ENCODE measurements at places on chromosomes 5 and 9.

DNA sequence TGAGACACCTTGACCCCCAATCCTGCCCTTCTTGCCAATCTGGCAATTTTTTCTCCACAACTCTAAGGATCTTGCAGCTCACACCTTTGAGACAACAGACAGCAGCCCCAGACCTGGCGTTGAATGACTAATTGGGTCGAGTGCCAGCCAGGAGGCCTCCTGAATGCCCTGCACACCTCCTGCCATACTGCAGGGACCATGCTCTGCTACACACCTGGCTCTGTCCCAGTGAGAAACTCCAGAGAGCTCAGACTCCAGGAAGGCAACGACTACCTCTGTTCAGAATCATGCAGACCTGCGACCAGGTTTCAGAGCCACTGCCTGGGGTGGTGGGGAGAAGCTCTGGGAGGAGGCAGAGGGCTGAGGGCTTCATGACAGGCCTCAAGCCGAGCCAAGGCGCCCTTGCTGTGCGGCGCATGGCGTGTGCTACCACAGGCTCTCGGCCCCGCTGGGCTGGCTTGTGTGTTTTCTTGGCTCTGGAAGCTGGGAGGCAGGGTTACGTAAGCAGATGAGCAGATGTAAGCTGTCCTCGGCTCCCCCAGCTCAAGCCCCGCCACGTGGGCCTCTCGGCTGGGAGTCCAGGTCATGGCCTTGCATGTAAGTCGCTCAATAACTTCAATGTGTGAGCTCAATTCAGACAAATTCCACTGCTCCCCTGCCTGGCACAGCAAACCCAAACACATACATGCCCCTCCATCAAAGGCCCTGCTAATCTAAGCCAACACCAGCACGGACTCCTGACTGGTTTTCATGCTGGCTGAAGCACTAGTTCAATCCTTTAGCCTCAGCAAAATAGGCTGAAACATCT, 27.5 kb downstream of the B4GALT1 start:
- DNase-seq, result peak; percentile 50

DNA sequence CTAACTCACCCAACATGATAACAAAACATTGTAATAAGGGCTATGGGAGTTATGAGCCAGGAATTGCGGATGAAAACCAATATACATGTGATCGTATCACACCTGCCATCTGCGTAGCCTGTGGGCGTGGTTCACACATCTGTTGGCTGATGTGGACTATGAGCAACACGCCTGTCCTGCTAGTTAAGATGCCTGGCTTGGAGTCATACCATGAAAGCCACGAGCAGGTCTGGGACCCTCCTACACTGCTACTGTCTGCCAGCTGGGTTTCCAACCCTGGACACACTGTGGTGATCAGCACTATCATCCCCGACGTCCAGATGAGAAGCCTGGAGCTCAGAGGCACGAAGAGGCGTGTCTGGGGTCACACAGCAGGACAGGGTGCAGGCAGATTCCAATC, 40.2 kb downstream of the STK10 start:
- DNase-seq, result no peak

GRCh38 chr5:157471709-157472108, 11.7 kb downstream of the NIPAL4 start:
- DNase-seq, result no peak

DNA sequence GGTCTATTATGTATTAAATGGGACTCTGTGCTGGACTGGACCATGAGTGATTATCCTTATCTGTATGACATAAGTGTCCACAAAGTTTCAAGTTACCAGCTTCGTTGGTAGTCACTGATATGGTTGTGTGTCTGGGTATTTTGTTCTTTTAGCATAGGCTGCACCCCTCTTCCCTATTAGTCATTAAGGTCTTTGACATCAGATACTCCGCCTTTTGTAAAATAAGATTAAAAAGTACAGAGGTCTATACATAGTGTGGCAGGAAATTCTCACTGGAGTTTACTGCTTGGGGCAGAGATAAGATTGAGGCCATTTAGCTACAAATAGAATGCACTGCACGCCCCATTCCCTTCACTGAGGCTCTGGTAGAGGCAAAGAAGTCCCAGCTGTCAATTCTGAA, 99.4 kb downstream of the TMEM215 start:
- DNase-seq, result no peak

- peak; percentile 32 for DNase-seq
These were observed 393 bp downstream of the SH3GLB2 start for GRCh38 chr9:129027685-129028191.

All from NCI-H2029 (cell line).